ENCODE measurements at places on chromosomes 7 and 10.

GRCh38 chr7:26398756-26399509 is 107.3 kb downstream of the SNX10 start:
- DNase-seq, result peak; percentile 95

DNA sequence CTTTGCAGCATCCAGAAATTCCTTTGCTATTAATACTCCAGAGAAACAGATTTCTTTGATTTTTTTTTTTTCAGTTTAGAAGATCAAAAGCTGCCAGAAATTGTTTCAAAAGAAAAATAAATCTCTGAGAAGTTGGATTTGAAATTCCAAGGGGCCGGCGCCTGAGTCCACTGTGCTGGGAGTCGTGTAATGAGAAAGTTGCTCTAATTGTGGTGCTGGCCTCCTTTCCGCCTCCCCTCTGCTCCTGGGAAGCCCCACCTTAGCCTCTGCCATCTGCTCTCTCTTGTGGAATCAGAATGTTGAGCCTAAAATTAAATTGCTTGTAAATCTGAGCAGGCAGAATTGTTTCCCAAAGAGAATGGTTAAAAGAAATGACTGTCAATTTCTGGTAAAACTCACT is 93.3 kb downstream of the EMX2 start:
- no peak for DNase-seq

DNA sequence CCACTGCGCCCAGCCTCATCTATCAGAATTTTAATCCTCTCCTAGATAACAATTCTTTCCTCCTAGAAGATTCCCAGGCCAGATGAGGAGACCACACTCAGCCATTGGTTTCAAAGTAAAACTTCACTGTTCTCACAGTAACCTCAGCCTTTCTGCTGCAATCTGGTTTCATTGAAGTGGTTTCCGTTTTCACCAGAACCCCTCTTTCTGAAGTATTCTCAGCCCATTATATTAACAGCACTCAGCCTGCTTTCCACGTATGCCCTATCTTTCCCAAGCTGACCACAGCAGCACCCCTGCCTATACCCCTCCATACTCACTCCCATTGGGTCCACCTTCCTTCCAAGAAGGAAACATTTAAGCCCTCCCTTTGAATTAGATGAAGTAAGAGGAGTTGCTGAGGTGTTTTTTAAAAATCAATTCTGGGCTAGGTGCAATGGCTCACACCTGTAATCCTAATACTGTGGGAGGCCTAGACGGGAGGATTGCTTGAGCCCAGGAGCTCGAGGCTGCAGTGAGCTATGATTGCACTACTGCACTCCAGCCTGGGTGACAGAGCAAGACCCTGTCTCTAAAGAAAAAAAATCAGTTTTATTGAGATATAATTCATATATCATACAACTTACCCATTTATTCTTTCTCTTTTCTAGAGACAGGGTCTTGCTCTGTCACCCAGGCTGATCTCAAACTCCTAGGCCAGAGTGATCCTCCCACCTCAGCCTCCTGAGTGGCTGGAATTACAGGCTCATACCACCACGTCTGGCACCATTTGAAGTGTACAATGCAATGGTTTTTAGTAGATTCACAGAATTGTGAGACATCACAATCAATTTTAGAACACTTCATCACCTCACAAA is 11.3 kb downstream of the PLAU start:
- DNase-seq, result no peak

DNA sequence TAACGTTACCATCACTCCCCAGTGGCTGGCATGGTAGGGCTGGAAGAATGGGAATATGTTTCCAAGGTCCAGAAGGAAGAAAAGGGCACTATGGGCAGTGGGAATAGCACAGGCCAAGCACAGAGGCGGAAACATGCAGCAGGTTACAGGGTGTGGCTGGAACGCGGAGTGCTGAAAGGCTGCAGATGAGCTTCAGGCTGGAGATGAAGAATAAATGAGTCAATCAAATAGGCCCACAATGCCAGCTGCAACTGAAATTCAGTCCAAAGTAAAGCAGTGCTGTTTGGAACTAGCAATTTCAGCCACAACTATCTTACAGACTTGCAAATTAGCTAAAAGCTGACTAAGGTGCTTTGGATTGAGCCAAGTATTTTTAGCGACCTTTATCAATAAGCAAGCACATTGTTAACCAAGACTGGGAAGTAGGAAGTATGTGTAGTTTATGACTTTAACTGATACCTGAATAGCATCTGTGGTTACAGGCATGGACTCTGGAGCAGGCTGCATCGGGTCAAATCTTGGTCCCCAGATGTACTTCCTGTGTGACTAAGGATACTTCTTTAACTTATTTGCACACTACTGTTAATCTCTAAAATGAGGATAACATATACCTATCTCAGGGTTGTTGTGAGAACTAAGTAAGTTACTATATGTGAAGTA is 77.5 kb upstream of the CTTNBP2 start:
- DNase-seq, result no peak

DNA sequence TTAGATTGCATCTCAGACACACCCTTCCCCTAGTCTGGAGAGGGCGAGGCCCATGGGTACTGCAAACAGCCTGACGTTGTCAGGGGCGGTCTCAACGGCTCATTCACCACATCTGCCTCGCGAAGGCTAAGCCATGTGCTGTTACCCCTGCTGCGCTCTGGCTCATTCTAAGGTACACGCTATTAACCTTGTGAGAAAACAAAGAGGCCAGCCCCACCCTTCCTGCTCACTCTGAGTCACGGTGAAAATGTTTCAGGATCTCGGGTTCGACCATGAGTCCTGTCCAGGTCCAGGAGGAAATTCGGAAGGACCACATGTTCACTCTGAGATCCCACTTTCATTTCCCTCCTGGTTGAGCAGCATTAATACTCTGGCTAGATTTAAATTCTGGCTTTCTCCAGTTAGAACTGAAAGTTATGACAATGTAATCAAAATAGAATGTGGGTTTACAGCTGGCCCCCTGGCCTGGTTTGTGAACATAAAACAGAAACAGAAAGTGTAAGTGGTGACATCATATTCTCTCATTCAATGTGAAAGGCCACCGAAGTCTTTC is 55.2 kb downstream of the EGFR start:
- DNase-seq, result no peak

- DNase-seq, result no peak
These were observed 28.4 kb downstream of the DAGLB start for GRCh38 chr7:6419310-6419773.

DNA sequence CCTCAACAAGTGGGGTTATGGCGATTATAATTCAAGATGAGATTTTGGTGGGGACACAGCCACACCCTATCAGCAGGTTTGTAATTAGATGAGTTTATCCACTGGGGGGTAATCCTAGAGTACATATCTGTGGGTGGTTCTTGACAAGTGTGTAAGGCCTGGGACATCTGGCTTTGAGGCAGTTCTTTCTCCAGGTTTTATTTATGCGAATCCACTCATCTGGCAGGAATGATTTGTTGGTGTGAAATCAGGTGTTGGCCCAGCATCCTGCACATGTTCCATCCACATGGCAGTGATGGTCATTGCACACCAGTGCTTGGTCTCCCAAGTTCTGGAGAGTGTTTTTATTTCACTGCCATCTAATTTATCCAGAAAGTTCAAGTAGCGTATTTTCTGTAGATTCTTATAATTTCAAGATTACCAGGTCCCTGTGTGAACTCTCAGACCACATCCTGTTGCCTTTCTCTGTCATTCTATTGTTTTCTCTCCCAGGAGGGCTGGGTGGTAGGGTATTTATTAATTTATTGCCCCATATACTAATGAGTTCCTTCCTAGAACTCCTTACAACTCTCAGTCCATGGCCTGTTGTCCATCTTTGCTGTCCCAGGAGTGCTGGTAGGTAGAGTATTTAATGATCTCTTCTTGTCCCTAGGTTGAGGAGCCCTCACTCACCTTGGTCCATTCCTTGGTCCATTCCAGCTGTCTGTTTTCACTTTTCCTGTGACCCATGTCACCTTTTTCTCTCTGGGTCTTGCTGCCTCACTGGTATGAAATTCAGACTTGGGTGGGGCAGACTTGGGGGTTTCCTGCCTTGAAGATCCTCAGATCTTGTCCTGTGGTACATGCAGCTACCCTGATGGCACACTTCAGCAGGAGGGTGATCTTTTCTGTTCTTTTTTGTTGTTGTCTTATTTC is 10.4 kb downstream of the RALA start:
- DNase-seq, result no peak

DNA sequence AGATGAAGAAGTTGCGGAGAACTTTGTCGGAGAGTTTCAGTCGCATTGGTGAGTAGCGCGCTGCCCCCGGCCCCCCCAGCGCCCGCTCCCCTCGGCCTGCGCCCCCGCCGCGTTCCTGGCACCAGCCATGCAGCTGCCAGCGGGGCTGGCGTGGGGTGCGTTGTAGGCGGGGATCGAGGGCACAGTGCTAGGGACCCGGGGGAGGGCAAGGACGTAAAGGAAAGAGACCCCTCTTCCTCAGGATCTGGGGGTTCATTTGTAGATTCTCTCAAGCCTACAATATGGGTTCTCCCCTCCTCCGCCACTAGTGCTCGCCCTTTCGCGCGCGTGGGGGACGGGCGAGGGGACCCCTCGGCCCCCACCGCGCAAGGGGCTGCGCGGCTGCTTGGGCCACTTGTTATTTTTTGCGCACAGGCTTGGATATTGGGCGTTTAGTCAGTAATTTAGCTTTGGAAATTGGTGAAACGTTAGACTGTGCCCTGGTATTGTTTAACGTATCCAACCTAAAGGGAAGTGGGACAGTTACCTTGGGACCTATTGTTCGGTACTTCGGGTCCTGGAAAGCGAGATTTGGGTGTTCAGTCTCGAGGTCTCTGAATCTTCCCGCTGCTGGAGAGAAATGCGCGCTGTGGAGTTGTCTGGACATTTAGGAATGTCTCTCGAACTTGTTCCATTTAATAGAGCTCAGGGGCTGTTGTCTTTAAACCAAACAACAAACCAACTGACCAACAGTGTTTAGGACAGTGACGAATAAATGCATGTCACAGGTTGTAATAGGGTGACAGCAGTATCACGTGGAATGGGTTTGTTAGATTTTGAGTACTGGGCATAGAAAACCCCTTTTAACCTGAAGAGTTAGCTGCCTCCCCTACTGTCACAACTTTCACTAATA is 796 bp downstream of the CDK14 start:
- DNase-seq, result no peak
